ENCODE measurements at places on chromosomes 16 and 17.
A peak's percentile ranks its signal among the peaks of the same experiment; 100 is the strongest.

GRCh38 chr16:23499801-23500200 is 10.5 kb downstream of the GGA2 start:
- DNase-seq, result no peak

DNA sequence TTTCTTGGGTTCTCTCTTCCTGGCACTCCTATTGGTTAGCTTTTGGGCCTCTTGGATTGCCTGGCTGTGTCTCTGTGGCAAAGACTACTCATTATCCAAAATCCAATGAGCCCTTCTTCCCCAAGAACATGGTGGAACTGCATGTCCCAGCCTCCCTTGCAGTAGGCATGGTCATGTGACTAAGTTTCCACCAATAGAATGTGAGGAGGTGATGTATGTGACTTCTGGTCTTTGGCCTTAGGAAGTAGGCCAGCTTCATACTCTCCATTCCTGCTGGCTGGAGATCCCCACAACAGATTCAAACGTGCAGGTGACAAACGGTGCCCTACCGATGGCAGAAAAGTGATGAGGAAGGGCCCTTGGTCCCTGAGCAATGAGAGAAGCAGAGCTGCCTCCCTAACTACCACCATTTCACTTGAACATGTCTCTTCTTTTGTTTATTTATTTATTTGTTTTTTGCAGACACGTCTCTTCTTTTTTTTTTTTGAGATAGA is 17.3 kb upstream of the SPN start:
- peak; percentile 13 for DNase-seq

DNA sequence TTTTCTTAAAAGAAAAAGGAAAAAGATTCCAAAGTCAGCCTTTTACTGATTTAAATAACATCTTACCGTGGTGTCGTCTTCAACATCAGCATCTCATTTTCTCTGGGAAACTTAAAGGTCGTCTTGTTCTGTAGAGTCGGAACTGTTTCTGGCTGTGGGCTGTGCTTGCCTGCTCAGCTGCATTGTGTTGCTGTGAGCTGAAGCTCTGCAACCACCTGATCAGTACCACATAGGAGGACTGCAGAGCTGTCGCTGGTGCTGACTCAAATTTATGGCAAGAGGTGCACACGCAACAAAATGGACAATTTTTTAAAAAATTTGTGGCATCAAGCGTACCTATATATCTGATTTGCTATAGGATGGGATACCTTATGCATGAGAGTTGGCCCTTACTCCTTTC is at the start of gene OMG:
Gene OMG, minus strand, starts transcription at position 150 of the 400 bp plus-strand sequence. CDS start 908 bp downstream, outside the sequence.
- DNase-seq, result no peak

DNA sequence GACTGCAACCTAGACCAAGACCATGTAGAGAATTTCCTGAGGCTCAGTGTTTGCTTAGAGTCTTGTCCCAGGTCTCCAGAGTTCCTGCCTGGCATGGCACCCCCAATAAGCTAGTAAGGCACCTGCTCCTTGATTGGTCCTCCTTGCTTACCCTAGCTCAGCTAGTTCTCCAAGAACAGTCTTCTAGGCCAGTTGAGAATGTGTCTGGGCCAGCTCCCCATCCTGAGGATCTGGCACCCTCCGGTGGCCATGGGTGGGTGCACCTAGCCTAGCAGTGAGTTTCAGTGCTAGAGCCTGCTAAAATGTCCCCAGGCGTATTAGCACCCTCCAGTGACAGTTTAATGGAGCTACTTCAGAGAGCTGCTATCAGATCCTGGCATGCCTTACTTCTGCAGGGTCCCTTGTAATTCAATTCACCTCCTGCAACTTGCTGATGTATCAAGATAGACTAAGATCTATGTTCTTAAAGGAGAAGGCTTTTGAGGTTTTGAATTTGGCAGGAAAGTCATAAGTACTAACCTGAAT is 44.4 kb upstream of the MED13 start:
- DNase-seq, result peak; percentile 85

GRCh38 chr17:12530161-12530560 is 135.5 kb upstream of the MYOCD start:
- no peak for DNase-seq

GRCh38 chr16:73143576-73144422 is 95.9 kb upstream of the ZFHX3 start:
- peak; percentile 8 for DNase-seq

DNA sequence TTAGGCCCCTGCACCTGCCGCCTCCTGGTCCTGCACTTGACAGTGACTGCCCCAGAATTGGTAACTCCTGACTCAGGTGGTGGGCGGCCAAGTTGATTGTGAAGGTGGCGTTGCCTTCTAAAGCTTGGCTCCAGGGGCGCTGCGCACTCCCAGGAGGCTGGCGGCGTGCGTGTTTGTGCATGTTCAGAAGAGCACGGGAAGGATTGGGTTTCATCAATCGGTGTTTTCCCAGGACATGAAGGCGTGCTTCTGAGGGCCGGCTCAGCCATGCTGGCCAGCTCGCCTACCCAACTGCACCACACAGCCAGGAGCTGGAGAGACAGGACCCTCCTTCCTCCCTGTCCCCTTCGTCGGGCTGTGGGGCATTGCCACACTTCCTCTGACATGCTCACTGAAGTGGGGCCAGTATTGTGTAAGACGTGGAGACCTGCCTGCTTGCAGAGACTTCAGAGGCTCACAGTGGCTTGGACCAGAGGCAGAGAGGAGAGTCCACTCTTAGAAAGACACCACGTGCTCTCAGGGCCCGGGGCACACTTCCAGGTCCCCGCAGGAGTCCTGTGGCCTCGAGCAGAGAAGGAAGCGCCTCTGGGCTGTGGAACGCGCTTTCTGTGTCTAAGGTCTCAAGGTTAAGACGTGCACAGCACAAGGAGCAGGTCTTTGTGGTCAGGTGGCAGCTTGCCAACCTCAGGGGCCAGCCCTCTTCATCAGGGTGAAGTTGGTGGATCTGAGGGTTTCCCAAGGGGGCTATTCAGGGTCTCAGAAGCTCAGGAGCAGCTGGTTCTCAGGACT is 2.8 kb downstream of the RAB40C start:
- DNase-seq, result no peak

GRCh38 chr16:30535777-30536190 is 1.1 kb upstream of the ZNF747 start:
- DNase-seq, result peak; percentile 57

GRCh38 chr16:82801361-82801760 is 174.6 kb downstream of the CDH13 start:
- no peak for DNase-seq

DNA sequence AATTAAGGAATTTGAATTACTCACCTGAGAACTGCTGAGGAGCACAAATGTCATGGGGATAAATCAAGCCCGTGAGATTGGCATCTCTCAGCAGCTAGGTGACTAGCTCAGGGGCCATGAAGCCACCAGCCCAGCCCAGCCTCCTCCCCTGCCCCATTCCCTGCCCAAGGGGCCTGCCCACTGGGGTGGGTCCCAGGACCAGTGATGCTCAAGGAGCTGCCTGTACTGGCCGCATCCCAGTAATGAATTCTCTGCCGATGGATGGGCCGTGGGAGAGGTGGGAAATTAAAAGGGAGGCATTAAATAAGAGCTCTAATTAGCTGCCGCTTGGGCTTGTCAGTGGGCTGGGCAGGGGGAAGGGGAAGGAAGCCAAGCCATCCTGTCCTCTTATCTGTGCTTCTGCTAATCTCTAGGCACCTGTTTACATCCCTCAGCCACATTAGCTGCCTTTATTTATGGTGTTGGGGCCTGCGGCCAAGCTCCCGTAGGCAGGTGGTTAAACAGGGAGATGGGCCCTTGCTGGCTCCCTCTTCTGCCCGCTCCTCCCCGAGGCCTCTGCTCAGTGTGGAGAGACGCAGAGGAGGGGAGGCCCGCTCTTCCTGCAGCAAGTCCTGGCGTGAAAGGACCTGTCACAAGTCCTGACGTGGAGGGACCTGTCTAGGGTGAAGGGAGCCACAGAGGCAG is 48.8 kb downstream of the PIPOX start:
- DNase-seq, result no peak

DNA sequence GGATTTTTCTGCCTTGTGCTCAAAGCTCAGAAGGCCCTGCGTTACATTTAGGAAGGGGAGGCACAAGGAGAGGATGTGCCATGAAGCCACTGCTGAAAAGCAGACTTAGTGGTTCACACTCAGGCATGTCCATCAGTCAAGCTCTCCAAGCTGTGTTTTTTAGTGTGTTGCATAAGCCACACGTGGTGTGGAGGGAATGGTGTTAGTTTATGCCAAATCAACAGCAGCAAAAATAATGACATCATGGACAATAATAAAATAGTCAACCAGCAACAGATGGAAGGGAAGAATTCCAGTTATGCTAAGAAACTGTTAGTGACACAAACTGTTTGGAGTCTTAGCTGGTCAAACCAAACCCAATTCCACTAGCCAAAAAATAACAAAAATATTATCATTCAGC is 438.3 kb downstream of the NPIPA7 start:
- DNase-seq, result no peak

- no peak for DNase-seq
Observed at GRCh38 chr16:88317613-88317965, 65.2 kb upstream of the ZNF469 start.

DNA sequence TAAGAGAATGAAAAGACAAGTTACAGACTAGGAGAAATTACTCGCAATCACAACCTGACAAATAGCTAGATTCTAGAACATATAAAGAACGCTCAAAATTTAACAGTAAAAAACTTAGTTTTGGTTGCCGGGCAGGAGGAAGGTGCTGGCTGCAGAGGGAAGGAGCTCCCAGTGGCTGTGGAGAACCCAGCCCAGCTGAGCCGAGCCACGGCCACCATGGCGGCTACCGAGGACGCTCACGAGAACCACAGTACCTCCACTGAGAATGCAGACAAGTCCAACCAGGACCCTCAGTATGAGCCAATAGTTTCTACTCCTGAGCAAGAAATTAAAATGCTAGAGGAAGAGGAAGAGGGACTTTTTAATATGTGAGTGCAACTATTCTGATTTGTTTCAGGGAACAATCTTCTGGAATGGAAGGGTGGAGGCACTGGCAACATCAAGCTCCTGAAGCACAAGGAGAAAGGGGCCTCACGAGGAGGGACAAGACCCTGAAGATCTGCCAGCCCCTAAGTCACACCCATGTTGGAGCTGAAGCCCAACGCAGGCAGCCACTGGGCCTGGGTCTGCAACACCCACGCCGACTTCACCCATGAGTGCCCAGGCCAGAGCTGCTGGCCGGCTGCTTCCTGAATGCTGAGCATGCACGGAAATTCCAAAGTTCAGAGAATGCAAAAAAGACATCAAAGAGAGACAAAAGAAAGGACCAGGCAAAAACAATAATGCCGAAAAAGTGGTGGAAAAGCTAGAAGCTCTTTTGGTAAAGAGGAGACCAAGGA is 55.0 kb downstream of the DNAH17 start:
- no peak for DNase-seq

DNA sequence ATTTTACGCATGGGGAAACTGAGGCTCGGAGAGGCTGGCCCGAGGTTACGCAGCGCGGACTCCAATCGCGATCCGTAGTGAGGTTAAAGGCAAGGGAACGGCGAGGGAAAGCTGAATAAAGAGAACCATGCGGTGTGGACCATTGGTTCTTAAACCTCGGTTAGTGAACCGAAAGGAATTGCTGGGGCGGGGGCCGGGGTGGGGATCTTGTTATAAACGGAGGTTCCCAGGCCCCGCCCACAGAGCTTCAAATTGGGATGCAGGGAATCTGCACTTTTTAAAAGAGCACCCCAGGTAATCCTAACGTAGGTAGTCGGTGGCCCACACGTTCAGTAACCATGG is 524 bp downstream of the IQCK start:
- DNase-seq, result no peak

DNA sequence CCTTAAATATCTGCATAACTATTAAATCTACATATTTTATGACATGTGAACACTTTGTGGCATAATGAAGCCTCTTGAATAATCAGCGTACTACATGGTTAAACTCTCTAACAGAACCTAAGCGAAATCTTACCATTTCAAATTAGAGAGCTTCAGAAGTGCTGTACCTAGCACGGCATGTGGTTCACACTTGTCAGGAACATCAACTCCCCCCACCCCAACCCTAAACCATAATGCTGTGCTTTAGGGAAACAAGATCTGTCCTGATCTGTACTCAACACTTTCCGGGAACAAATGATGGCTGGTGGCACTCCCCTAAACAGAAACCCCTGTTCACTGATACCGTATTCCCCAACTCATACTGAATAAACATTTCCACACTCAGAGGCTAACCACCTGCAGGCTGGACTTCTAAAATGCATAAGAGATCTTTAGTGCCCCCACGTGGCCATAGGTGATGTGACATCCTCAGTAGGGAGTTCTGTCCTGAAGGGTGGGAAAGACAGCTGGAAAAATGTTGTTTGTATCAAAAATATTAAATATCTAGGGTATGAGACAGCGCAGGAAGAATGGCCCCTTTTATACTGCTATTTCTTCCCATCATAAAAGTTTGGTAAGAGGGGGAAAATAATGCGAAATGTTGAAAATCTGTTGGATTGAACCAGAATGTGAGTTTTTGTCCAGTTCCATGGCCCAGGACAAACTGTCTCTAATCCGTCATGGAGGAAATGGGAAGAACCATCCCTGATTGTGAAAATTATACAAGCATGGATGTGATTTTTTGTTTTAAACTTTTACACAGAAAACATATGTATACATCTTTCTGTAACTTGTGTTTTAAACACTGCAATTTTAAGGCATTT is 88.6 kb downstream of the USP31 start:
- peak; percentile 65 for DNase-seq

DNA sequence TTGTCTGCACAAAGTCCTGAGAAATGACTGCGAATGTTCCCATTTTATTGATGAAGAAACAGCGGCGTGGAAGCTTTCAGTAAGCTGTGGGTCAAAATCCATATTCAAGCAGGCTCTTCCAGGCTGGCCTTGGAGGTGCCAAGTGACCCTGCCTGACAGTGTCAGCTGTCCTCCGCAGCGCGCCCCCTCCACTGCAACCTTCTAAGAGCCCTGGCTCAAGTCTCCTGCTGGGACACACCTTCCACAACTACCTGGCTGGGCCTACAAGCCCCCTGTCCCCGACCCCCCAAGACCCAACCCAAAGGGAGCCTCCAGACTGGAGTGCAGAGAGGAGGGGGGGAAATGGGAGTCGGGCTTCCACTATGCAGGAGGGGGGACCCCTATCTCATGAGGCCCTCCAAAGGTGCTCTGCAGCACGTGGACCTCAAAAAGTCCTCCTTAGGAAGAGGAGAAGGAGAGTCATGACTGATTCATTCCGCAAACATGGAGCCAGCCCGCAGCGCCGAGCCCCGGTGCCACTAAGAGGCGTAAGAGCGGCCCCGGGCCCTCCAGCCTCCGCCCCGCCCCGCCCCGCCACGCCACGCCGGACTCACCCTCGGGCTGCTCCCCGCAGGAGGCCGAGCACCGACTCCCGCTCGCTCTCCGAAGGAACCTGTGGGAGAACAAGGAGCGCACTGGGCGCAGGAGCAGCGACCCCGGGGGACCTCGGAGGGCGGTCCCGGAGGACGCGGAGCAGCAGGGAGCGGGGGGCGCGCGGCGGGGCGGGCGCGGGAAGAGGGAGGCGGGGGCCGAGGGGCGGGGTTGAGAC is 574 bp downstream of the MPP3 start:
- DNase-seq, result peak; percentile 82

GRCh38 chr16:79154086-79154485 is 446.5 kb downstream of the MAF start:
- no peak for DNase-seq

DNA sequence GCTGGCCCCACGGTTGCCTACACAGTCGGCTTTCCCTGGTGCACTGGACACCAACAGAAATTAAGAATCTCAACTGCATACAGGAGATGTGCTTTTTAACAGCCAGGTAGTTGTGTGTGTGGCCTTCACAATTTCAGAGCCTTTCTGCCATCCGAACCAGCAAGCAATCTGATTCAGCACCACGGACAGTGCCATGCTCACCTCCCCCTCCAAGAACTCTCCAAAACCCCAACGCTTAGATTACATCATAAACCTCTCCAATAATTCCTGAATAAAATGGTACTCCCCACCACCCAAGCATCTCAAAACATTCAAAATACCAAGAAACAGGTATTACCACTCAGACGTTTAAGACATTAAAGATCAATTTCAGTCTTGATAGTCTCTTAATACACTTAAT is 31.8 kb downstream of the USP7 start:
- peak; percentile 33 for DNase-seq

Measured in Daoy (cell line).